ENCODE measurements at places on chromosomes 7 and 10.

DNA sequence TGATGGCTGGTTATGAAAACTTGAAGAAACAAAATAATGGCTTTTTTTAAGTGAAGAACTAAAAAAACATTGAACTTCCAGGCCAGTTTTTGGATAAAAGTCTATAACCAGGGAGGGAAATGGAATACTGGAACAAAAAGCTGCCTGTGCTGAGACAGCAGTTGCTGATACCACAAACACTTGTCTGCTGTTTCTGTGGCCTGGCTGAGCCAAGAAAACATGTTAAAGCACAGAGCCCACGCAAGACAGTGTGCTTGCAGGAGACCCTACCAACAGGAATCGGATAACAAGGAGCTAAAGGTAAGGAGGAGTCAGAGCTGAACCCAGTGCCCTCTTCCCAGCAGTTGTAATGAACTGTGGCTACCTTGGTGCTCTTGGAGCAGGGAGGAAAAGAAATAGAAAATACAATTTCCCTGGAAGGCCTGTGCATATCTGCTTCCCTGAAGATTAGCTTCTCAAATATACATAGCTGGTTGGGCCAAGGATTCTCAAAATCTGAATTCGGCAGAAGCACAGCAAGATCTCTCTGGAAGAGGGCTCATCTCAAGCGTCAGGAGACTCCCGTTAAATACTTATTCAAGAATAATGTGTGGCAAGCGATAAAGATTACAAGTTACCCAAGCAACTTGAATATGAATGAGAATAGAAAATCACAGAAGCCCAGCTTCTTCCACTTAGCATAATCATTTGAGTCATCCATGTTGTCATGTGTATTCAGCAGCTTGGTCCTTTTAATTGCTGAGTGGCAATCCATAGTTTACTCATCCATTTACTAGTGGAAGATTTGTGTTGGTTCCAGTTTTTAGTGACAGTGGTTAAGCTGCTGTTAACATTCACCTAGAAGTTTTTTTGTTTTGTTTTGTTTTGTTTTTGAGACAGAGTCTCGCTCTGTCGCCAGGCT lies 87.6 kb downstream of the NOD1 start:
- DNase-seq: no peak

DNA sequence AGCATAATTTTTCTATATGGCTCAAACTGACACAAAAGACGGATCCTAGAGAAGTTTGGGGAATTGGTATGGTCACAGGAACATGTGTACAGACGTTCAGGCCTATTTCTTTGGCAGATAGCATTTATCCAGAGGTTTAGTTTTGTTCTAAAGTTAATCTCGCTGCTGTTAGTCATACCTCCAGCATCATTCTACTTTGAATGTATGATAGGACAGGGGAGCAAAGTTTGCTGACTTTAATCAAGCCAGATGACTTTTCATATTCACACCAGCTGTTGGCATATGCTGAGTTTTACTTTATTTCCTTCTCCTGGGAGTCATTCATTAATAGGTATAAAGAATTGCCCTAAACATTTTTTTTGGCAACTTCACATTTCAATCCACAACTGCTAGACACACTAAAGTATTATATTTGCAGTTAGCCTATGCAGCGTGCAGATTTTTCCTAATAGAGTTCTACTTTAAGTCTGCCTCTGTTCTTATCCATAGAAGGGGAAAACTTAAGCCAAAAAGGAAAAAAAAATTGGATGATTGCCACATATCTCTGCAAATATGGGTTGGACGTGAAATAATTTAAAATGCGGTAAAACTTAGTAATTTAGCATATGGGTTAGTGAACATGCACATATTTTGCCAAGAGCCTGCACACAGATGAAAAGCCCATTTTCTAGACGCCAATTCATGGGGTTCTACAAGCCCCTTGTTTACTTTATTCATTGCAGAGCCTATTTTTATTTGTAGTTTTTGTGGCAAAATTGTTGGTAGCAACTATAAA lies 213.1 kb downstream of the C7orf25 start:
- no peak for DNase-seq

DNA sequence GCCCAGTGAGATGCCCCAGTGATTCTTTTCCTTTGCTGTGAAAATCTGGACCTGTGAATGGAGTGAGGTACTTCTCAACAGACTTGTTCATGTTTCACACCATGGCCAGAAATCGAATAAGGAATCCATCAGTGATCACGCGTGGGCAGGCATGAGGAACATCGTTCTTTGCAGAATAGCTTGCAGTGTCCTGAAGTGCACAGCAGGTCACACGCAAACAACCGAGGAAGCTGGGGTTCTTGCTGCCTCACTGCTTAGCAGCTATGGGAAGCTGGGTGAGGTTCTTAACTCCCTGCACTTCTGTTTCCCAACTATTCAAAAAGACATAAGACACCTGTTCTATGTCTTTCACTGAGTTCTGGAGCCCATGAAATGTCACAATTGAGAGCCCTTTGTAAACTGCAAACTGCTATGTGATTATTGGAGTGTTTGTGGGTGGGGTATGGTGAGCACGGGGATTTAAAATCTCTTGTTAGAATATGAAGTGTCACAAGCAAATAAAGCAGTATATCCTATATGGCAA lies 253.4 kb downstream of the KIAA1217 start:
- no peak for DNase-seq

GRCh38 chr10:126508535-126509040 lies 120.3 kb upstream of the ADAM12 start:
- no peak for DNase-seq

DNA sequence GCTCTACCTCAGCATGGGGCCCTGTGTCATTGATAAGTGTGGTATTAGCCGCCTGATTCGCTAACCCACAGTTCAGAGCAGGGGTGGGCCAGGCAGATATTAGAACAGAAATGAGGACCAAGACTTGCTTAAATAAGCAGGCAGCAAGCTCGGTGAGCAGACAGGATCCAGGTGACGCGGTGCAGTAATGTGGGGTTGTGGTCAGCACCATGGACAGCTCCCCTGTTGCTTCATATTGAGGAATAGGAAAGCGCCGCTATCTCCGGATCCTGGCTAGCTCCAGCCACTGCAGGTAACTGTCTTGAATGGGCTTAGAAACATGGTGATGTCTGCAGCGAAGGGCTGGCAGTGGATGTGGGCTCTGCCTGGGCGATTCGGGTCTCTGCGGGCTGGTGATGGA lies 51.3 kb upstream of the GPR26 start:
- DNase-seq: no peak

- DNase-seq: no peak
These were observed 60.9 kb upstream of the LANCL2 start for GRCh38 chr7:55304018-55304762.

- DNase-seq: no peak
These were observed at the start of gene C10orf105 for GRCh38 chr10:71719464-71720201. C10orf105 (minus strand) TSS chr10:71719778; CDS start chr10:71716337, 3,441 bp downstream.

GRCh38 chr10:5840314-5841307 lies 27.4 kb upstream of the GDI2 start:
- no peak for DNase-seq

DNA sequence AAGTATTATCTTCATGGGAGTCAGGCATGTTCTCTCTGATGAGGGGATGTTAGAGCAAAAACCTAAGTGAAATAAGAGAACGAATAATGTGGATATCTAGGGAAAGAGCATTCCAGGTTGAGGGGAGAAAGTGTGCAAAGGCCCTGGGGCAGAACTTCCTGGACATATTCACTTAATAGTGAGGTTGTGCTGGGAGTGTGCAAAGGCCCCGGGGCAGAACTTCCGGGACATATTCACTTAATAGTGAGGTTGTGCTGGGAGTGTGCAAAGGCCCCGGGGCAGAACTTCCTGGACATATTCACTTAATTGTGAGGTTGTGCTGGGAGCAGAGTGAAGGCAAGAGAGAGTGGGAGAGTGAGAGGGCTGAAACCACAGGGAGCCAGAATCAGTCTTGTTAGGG lies 11.8 kb downstream of the PON1 start:
- DNase-seq: no peak

DNA sequence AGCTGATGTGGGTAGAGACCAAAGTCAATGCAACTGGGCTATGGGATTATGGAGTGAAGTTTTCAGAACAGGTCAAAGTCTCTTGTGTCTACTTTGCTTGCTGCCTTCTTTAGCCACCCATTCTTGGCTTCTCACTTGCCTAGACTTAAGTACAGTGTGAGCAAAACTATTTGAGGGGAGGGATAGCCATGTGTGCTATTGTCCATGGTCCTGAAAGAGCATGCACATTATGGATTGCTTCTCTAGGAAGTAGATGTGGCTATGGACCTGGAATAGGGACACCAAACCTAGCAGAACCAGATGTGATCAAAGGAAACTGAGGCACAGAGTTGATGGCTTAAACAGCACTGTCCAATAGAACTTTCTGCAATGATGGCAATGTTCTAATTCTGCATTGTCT lies 81.9 kb upstream of the ZNF800 start:
- no peak for DNase-seq

DNA sequence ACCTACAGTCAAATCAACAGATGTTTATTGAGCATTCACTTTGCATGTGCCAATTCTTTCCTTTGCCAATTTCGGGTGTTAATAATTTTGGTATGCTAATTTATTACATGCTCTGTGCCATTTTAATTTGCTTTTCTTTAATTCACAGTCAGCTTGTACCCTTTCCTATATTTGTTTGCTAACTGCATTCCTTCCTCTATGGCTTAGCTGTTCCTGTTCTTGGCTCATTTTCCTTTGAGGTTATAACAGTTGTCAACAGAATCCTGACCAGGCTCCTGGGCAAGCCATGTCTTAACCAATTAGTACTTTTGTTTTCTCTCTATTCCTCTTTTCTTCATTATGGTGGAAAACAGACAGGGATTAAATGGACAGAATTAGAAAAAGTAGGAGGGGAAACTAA lies 73.6 kb upstream of the RPA3 start:
- DNase-seq: peak; percentile 38

DNA sequence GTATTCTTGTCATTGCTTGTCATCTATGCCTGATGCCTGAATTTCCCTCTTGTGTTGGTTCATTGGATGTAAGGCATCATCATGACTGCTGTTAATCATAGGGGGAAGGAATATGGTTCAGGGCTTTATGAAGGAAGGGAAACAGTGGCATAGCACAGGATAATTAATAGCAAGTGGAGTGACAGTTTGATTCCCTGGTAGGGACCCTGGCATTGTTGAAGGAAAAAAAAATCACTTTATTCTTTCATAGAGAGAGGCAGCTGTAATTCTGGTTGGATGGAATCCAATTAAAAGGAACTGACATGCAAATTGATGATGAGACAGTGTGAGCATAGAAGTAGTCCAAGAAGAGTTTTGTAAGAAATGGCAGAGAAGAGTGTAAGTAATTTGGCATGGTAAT lies 121.4 kb downstream of the AUTS2 start:
- DNase-seq: no peak

DNA sequence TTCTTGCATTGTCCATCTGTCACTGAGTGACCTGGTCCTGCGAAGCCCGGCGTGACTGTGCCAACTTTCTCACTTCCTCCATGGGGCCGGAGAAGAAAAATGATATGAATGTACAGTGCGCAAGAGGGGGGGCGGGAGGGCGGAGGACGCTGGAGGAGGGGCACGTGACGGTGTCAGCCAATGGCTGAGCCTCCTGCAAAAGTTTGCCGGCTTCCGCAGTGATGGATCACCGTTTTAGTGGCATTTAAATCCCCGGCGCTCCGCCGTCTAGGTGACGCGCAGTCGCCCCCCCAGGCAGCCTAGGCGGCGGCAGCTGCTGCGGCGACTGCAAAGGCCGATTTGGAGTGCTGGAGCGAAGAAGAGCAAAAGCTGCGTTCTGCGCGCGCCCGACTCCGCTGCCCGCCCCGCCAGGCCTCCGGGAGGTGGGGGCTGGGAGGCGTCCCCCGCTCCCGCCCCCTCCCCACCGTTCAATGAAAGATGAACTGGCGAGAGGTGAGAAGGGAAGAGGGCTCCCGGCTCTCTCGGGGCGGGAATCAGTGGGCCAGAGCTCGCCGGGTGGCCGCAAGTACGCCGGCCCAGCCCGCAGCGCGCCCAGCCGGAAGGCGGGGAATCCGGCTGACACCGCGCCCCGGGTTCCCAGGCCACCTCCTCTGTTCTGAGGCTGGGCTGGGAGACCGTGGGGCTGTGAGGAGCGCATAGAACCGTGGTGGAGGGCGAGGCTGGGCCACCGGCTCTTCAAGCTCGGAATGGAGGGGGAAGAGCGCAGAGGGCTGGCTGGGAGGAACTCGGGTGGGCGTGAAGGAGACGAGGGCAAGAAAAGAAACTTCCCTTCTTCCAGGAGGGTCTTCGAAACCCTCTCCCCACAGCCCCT lies at the start of gene HOXA1:
TSS of gene HOXA1 (minus strand) at position 104 of the 871 bp plus-strand sequence. CDS start at position 16, 88 bp downstream.
- peak; percentile 71 for DNase-seq

- DNase-seq: no peak
These were observed at the start of gene CHST3 for GRCh38 chr10:71964098-71964742. CHST3 (plus strand) TSS chr10:71964395; CDS start chr10:72005843, 41,448 bp downstream.

GRCh38 chr7:137847568-137848050 lies 835 bp upstream of the DGKI start:
- DNase-seq: no peak

- DNase-seq: no peak
These were observed 32.9 kb upstream of the CXCL12 start for GRCh38 chr10:44417761-44418160.

GRCh38 chr10:123583639-123584418 lies 82.3 kb upstream of the GPR26 start:
- DNase-seq: peak; percentile 40

GRCh38 chr10:131909929-131910328 lies 9.1 kb downstream of the PPP2R2D start:
- no peak for DNase-seq

DNA sequence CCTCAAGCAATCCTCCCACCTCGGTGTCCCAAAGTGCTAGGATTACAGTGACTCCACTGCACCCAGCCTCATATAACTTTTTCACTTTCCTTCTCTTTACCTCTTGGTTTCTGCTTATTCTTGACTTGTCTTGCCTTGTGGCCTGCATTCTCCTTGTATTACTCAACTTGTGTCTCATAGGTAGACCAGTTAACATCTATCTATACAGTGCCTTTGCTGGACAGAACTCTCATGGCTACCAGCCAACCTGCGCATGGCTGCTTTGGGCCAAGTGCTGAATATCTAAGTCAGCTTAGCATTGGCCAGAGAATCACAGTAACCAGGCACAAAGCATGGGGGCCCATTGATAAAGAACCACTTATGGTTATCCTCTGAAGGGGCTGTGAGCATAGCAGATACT lies 42.6 kb upstream of the ZNRF2 start:
- DNase-seq: no peak

DNA sequence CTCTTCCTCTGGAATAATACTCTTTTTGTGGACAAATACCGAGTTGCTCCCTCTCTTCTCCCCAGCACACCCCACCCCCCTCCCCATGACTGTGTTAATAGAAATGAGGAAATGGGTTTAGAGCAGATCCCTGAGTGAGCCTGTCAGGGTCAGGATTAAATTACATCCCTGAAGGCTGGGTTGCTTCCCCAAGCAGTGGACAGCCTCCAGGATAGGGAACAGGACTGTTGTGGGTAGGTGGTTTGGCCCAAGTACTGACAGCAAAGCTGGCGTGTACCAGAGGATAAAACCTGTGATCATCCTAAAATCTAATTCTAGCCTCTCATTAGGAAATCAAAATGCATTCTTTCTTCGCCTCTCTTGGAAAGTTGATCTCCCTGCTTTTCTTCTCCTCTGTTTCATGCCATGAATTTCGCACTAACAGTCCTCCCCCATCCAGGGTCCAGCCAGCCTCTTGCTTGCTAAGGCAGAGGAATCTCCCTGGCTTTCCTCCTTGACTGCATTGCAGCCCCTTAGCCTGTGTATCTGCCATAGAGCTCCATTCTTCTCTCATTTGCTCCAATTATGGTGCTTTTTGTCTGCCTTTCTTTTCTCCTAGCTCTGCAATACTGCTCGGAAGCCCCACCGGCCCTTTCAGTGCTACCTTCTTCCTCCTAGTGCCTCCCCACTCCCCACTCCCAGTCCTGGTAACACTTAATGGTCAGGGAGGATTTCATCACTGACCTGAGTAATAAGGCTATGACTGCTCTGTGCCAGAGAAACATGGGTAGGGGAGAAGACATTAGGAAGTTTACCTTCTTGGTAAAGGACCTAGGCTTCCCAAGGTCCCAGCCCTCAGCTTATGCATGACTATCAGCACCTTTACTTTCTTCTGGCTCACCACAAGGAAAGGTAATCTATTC lies 8.4 kb downstream of the LRRC4 start:
- DNase-seq: no peak
